ENCODE measurements at places on chromosomes 2 and 18.

DNA sequence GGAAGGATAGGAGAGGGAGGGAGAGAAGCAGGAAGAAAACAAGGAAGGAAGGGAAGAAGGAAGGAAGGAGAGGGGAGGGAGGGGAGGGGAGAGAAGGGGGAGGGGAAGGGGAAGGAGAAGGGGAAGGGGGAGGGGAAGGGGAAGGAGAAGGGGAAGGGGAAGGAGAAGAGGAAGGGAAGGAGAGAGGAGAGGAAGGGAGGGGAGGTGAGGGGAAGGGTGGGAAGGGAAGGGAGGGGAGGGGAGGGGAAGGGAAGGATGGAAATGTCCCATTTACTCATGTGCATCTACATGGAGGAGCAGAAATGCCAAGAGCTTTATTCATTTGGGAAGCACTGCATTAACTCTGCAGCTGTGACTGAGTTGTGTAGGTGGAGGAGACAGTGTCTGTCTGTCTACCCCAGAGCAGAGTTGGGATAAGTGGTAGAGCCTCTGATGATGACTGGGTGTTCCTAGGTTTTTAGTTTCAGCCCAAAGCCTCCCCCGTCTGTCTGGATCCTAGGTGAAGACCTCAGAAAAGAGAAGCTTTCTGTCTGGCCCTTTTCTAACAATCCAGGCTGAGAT lies 131.3 kb downstream of the COL6A3 start:
- DNase-seq = no peak

DNA sequence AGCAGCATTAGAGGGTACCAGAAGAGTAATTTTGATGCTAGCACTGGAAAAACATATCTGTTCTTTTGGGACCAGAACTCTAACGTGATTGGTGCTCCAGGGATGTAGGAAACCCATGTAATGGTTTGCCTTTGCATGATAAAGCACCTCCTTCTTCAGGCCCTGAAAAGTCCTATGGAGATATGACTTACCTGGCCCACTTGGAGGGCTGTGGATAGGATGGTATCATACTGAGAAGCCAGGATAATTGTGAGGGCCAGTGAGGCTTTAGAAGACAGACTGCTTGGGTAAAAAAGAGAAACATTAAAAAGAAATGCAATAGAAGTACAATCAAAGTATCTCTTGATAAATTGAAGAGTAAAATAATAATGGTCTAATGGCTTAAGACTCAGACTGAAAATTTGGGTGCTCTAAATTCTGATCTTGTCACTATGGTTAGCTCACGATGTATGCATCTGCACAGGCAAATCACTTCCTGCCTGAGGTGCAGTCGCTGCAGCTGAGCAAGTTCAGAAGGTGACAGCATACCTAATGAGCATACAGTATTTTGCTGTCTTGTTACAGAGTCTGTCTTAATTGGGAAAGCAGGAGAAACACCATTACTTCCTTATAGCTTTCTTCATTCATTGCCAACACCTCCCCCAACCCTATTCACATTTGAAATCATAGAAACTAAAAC lies 371.5 kb downstream of the NUP35 start:
- no peak for DNase-seq

GRCh38 chr2:197161774-197162173 lies 148.8 kb downstream of the ANKRD44 start:
- no peak for DNase-seq

- DNase-seq = no peak
Measured at GRCh38 chr18:32278177-32278799, 88.4 kb downstream of the MEP1B start.

DNA sequence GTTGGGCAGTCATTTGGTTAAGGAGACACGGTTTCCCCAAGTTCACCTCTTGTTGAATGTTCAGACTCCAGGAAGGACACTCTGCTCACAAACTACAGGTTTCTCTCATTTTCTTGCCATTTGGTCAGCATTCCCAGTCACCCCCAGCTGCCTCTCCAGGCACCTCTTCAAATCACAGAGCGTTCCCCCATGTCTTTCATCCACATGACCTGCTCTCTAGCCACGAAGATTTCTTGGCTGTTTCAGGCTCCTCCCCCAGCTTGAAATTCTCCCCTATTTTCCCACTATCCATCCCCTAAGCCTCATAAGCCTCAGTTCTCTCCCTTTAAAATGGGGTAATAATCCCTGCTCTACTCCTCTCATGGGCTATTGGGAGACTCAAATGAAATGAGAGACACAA lies 89.1 kb upstream of the RTN4 start:
- DNase-seq = no peak

GRCh38 chr2:75465317-75465984 lies 95.3 kb downstream of the EVA1A start:
- DNase-seq = no peak

GRCh38 chr2:8676191-8676920 lies 5.5 kb upstream of the ID2 start:
- no peak for DNase-seq

GRCh38 chr18:32301976-32302743 lies 112.3 kb downstream of the MEP1B start:
- no peak for DNase-seq

DNA sequence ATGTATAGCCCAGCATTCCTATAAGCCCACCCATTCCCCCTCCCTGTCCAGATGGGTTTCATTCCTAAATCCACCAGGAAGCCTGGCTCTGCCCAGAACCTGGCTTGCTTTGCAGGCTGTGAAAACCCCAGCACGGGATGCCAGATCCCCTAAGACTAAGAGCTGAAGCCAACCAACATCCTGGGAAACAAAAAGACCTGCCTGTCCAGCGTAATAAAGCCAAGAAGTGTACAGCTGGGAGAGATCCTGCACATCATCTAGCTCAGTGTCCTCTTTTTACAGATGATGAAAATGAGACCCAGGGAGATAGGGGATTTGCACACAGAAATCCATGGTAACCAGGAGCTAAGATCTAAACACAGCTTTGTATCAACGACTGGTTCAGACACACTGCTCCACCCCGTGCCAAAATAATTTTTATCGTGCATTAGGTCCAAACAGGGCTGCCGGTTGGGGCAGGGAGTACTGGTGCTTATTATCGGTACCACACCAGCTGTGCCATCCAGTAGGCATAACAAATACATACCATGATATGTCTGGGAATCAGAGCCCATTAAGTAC lies 2.9 kb downstream of the RND3 start:
- DNase-seq = no peak

- DNase-seq = no peak
Measured at GRCh38 chr2:45851111-45851510, 199.6 kb downstream of the PRKCE start.

GRCh38 chr2:66846887-66847286 lies 412.0 kb downstream of the MEIS1 start:
- no peak for DNase-seq

GRCh38 chr2:177281400-177282180 lies 17.1 kb upstream of the NFE2L2 start:
- DNase-seq = no peak

- DNase-seq = no peak
Measured at GRCh38 chr2:138670734-138671133, 109.5 kb downstream of the NXPH2 start.

- no peak for DNase-seq
Measured at GRCh38 chr2:240494194-240494793, 58.8 kb downstream of the GPC1 start.

GRCh38 chr2:54207666-54208195 lies 48.3 kb downstream of the TSPYL6 start:
- no peak for DNase-seq

DNA sequence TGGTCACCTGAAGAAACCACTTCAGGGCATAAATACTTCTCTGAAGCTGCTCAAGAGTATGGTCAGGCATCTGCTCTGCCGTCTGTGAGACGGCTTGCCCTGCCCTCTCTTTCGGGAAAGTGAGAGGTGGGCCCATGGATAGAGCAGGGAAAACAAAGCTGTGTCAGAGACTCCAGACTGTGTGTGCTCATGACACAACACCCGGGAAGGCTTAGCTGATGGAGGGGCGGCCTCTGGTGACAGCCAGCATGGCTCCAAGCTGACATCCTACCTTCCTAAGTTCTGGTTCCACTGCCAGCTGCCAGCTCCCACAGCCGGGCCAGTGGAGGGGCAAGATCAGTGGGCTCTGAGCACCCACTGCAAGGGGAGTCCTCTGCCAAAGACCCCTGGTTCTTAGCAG lies 215.3 kb downstream of the ANKRD30B start:
- DNase-seq = no peak
